ENCODE measurements at places on chromosomes 16 and 17.

- DNase-seq: peak; percentile 81
Observed at GRCh38 chr17:4944163-4944553, 4.1 kb downstream of the RNF167 start.

- DNase-seq: no peak
Observed at GRCh38 chr17:60086818-60087591, 8.3 kb upstream of the HEATR6 start.

- no peak for DNase-seq
Observed at GRCh38 chr16:49639739-49640431, 216.0 kb downstream of the ZNF423 start.

DNA sequence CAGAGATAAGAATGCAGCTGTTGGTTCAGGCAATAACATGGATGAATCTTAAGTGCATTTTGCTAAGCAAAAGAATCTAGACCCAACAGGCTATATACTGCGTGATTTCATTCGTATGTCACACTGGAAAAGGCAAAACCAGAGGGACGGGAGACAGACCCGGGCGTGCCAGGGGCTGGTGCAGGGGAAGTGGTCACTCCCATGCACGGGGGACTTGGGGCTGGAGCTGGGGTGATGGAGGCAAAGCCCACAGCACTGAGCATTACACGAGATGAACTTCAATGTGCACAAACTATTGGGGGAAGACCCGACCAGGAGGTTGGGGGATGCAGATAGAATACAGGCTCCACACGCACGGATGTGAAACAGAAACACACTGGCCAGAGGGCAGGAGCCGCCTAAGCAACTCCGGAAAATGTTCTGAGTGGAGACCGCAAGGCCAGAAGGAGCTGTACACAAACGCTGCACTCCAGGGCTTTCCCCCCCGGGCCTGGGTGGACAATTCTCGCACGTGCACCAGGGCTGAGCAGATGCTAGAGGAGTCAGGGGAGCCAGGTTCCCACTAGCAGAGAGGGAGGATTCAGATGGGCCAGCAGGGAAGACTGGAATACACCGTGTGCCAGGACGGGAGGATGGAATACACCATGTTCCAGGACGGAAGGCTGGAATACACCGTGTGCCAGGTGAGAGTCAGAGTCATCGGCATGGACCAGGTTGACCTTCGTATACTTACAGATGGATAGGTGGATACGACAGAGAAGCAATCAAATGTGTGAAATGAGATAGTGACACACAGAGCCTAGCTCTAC is 11.3 kb downstream of the LMF1 start:
- DNase-seq: no peak

GRCh38 chr17:41521574-41522261 is 3.0 kb upstream of the KRT15 start:
- DNase-seq: peak; percentile 93

DNA sequence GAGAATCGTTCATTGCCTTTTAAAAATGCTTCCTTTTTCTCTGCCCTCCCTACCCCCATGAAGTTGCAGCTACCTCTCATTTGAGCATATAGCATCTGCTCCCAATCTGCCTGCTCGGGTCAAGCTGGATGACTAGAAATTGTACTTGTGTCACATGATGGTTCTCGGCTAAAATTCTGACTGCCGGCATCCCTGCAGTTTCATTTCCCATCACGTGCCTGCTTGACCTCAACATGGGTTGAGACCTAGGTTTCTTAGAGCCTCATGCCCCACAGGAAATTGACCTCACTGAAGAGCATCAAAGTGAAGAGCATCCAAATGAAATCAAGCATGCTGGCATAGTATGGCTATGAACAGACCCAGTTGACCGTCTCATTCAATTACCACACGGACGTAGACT is 581.6 kb upstream of the PSMD7 start:
- no peak for DNase-seq

GRCh38 chr17:80353718-80354275 is 61.2 kb upstream of the ENDOV start:
- no peak for DNase-seq

DNA sequence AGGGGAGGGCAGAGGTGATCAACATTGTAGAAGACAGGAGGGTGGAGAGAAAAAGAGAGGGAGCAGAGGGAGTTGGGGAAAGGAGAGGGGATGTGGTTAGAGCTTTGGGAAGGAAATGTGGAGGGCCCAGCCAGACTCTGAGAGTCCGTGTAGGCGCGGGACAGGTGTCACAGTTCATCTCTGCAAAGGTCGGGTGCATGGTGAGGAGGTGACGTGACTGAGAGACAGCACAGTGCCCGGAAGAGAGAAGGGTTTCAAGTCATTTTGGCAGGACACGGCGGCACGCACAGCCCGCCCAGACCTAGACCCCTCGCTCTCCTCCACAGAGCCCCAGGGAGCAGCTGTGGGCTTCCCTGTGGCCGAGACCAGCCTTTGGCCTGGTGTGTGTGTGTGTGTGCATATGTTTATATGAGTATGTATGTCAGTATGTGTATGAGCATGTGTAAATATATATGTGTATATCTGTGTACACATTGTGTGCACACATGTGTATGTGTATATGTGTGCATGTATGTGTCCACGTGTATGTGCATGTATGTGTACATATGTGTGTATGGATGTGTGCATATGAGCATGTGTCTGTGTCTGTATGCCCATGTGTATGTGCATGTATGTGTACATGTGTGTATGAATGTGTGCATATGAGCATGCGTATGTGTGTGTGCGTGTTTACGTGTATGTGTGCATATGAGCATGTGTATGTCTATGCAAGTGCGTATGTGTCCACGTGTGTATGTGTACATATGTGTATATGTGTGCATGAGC is 104.6 kb downstream of the SEC14L1 start:
- no peak for DNase-seq

- DNase-seq: no peak
Observed at GRCh38 chr16:73192232-73192894, 144.4 kb upstream of the ZFHX3 start.

GRCh38 chr16:69763599-69763942 is 1.4 kb downstream of the WWP2 start:
- no peak for DNase-seq

DNA sequence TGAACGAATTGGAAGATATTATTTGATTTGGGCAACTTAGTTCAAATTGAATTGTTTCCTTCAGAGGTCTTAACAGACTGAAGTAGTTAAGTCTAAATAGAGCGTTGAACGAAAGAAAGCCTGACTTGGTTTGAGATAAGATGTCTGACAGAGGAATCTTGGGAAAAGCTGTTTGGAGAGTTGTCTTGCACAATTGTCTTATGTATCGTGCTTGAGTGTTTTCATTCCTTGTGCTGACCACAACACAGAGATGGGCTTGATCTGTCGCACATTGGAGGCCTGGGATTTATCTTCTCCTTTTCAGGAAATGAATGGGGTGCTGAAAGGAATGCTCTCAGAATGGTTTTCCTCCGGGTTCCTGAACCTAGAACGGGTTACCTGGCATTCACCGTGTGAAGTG is 7.8 kb downstream of the MLYCD start:
- no peak for DNase-seq

DNA sequence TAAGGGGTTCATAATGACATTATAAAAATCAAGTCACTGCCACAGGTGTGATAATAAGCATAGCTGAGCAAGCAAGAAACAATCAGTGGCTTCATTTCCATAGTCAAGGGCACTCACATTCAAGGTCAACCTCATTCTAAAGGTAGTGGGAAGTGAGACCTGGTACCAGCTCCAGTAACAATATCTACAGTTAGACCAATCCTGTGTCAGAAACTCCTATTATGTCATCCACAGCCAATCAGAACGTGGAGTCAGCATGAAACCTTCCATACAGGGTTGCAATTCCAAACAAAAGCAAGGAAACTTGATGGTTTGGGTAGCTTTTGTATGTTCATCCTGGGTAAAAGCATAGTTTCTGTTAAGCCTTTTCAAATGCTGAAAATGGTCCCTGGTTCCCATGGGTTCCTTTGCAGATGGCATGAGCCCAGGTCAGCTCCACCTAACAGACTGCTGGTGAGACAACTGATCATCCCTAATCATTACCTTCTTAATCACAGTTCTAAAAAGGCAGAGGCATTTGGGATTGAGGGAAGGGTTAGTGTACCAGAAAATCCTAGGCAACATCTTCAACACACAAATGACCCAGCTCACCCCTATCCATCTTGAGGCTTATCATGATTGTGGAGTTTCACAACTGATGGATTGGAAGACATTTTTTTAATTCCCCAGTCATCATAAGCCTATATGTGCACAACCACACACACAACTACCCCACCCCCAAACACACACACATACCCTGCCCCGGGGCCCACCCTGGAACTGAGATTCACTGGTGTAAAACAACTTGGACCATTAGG is 30.4 kb downstream of the TEX2 start:
- no peak for DNase-seq

DNA sequence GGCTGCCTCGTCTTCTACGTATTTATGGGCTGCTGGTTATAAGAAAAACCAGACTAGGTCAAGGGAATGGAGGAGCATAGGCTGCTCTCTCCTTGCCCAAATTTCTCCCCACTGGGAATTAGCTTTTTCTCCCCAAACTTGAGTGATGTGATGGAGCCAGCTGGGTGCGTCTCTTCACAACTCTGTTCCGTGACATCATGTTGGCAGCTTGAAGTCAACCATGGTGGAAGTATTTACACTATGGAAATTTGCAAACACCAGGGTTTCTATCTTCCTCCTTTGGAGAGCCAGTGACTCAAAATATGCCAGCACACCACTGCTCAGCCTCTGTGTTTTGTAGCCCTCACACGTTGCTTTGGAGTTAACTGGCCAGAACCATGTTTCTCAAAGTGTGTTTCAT is 78.1 kb downstream of the OR1D5 start:
- no peak for DNase-seq

DNA sequence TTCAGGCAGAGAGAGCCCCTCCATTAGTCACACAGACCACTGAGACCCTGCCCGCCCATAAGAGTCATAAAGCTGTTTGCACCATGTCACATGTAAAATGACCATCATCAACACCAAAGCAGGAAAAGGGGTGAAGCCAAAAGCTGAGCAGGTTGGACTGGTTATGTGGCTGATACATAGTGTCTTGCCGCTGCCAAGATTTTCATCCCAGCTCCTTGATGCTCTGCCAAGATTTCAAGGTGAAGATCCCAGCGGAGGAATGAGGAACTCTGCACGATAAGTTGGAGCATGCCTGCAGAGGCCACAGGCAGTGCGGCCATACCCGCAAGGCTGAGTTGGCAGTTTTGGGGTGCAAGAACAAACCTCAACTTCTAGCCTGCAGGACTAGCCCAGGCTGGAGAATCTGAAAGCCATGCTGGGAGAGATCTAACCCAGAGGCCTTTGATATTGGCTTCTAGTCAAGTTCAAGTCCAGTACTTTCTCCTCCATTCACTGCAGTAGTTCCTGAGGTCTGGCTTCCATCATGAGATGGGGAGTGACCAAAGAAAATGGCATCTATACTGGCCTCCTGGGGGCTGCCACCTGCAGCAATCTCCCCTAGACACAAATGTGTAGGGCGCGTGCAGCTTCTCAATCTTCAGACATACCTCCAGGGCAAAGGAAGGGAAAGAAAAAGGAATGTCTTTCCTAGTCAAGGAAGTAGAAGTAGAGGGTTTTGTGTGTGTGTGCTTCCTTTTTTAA is 79.7 kb upstream of the NOL11 start:
- no peak for DNase-seq

- DNase-seq: no peak
Observed at GRCh38 chr17:61469949-61470348, 17.7 kb downstream of the TBX4 start.

GRCh38 chr16:46731691-46732555 is 16.2 kb downstream of the MYLK3 start:
- DNase-seq: no peak

DNA sequence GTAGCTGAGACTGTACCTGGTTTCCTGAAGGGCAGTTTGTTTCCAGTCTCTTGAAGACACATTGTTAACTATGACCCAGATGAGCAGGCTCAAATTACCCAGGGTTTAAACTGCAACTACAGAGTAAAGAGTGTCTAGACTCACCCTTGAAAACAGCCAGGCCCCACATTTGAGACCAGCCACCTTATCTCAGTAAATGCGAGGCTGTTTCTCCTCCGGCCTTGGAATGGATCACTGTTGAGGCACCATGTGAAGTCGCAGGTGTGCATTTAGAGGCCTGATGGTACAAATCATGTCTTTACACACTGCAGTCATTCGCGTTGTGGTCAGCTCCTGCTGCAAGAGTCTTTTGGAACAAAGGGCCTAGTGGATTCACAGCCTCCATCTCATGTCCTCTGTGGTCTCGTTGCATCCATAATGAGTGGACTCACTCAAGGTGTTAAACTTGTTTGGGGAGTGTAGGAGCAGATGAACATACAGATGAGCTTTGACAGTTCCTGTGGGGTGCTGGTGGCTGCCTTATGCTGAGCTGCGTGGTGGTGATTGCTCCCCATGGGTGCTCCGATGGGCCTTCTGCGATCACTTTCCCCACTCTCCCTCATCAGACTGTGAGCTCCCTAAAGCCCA is 18.5 kb upstream of the N4BP1 start:
- DNase-seq: no peak

DNA sequence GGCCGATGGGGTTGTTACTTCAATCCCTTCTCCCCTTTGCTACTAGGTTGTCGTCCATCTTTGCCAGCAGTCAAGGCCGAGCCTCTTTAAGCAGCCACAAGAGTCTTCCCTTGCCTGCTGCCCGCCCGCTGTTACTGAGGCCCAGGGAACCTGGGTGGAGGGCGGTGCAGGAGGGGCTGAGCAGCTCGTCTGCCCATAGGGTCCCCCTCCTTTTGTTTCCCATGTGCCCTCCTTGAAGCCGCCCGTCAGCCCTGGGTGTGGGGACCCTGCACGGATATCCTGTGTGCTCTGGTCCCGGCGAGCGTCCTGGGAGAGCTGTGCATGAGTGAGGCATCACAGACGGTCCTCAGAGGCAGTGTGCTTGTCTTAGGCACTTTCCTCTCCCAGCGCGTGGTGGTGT is 37.9 kb upstream of the CAPN15 start:
- DNase-seq: no peak

DNA sequence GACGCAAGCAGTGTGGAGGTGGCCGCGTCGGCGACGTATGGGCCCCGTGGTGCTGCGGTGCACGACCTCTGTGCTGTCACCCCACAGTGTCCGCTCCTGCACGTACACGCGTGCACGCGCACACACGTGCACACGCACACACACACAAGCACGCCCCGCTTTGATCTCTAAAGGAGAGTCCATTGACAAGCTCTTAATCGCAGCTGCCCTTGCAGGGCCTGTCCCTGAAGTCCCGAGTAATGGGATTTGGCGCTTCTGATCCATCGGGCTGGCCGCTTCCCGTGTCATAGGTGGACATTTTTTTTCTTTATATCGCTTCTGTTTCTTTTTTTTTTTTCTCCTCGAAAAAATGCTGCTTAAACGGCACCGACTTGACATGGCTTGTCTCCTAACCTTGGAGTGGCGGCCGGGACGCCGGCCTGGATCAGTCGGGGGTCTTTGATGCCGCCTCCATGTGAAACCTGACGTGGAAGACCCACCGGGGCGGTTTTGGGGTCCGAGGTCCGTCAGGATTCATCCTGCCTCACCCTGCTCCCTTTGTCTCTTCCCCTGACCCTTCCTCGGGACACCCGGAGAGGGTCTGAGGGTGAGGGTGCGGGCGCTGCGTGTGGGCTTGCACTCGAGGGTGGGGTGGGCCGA is 8.3 kb upstream of the AXIN1 start:
- DNase-seq: no peak

DNA sequence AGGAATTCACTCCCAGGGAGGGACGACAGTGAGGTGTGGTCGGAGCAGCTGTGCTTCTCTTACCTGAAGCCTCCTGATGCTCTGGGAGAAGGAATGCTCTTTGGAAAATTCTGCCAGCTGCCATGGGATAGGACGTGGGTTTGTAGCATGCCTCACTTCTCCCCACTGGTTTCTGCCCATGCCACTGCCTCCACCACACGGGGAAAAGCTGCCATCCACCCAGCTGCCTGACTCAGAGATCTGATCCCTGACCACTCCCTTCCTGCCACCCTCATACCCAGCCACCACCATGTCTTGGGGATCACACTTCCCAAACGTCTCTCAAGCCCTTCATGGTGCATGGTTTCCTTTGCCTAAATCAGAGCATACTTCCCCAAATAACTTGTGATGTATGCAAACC is 80.0 kb downstream of the CPPED1 start:
- DNase-seq: no peak
